Right renal pelvis (tissue), 4 donors: ENCODE measurements at places on chromosomes 1 and 21.

GRCh38 chr1:235067396-235068157 lies 61.1 kb downstream of the TOMM20 start:
- no peak for DNase-seq

DNA sequence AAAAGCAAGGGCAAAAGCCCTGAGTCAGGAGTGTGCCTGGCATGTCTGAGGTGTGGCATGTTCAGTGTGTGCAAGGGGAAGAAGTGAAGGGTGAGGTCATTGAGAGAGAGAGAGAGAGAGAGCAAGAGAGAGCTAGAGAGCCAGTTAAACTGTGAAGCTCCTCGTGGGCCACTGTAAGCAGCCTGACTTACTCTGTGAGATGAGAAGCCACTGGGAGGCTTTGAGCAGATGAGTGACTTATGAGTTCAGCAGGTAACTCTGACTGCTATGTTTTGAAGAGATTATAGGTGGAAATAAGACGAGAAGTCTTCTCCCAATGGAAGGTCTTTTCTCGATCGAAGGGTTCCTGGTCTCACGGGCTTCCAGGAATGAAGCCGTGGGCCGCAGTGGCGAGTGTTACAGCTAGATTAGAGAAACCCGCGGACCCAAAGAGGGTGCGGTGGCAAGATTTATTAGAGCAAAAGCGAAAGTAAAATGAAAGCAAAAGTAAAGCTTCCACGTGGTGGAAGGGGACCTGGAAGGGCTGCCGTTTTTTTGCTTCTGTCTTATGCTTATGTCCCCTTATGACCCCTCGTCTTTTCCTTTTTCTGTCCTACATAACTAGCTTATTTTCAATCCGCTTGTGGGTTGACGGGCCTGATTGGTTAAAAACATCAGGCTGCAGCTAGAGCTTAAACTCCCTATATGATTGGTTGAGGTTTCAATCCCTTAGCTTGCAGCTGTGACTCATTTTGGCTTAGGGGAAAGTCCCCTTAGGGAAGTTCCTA lies 323.1 kb upstream of the FAM78B start:
- no peak for DNase-seq

DNA sequence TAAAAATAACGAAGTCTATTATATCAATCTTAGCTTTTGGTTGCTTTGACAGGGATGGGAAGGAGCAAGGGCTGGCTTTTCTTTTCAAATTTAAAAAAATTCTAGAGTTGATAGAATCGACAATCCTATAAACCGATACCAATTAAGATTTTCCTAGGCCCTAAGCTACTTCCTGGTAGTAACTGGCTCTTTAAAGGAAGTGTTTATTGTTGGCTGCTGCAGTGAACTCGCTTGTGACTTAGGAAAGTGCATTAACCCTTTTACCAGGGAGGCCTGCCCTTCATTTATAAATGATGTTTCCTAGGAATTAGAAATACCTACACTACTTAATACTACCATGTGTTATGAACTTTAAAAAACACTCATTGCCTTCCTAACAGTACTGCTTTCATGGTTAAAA lies 33.2 kb downstream of the ATP5PF start:
- DNase-seq, result no peak

GRCh38 chr1:231731268-231731667 lies 104.7 kb downstream of the DISC1 start:
- no peak for DNase-seq

DNA sequence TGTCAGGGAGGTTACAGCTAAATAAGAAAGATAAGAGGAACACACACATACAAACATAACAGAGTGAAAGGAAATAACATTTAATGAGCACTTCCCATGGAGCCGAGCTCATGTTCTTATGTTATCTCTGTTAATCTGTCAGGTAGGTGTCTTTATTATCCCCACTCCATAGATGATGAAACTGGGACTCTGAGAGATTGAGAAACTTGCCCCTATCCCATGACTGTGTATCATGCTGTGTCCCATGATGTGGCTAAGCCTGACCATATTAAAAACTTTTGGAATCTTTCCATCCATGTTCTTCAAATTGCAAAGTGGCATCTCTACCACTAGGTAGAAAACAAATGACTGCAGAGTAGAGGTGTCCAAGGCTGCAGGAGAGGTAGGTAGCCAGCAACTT lies 285.2 kb upstream of the SGIP1 start:
- DNase-seq, result no peak

DNA sequence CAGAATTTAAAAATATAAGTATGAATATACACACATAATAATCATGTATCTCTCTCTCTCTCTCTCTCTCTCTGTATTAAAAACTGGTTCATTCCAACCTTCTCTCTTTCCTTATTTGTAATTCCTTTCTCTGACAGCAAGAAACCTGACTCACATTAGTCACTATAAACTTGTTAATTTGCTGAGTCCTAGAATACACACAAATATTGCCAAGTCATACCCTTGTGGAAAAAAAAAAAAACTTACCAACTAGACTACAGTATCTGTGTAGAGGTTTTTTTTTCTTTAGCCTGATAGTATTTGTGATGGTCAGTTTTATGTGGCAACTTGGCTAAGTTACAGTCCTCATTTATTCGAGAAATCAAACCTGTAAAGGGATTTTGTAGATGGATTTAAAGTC lies 26.3 kb upstream of the NHLH2 start:
- DNase-seq, result no peak

GRCh38 chr1:115348636-115349035 lies 10.6 kb upstream of the NGF start:
- no peak for DNase-seq

GRCh38 chr1:170397061-170397460 lies 134.9 kb upstream of the GORAB start:
- no peak for DNase-seq

DNA sequence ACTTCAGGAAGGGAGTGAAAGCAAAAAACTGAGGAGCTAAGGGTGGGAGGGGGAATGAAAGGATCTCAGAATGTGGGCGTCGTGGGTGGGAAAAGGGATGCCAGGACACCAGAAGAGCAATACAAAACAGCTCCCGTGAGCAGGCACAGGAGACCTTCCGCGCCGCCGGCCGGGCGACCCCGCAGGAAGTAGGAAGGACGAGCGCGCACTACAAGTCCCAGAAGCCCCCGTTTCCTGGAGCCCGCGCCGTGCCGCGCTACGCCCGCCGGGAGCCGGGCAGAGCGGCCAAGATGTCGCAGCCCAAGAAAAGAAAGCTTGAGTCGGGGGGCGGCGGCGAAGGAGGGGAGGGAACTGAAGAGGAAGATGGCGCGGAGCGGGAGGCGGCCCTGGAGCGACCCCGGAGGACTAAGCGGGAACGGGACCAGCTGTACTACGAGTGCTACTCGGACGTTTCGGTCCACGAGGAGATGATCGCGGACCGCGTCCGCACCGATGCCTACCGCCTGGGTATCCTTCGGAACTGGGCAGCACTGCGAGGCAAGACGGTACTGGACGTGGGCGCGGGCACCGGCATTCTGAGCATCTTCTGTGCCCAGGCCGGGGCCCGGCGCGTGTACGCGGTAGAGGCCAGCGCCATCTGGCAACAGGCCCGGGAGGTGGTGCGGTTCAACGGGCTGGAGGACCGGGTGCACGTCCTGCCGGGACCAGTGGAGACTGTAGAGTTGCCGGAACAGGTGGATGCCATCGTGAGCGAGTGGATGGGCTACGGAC lies at the start of gene PRMT6:
Gene PRMT6, plus strand, starts transcription at position 249 of the 771 bp plus-strand sequence. Its CDS starts 42 bp downstream, at position 291.
- DNase-seq, result peak; percentile 76

GRCh38 chr1:239944666-239945065 lies 147.0 kb upstream of the FMN2 start:
- DNase-seq, result no peak

GRCh38 chr1:24111996-24112779 lies at the start of gene MYOM3:
Gene MYOM3, minus strand, starts transcription at chr1:24112135. Its CDS starts 3,499 bp downstream, at chr1:24108636.
- DNase-seq, result no peak

GRCh38 chr1:85078903-85079302 lies 30.6 kb upstream of the MCOLN3 start:
- no peak for DNase-seq

GRCh38 chr21:28703861-28704260 lies 288.8 kb downstream of the LTN1 start:
- no peak for DNase-seq

DNA sequence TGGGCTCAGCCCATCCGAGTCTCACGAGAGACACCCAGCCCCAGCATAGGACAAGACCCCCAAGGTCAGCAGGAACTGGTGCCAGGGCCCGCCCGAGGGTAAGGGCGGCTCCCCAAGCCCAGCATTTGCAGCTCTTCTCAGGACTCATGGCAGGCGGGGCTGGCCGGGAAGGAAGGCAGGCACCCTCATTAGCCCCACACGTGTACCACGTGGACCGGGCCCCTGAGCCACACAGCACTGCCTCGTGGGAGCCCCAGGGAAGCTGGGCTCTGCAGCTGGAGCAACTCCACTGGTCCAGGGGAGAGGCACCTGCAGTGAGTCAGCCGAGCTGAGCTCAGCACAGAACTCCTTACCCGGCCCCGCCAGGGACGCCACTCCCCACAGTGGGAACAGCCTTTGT lies 97.7 kb upstream of the IFFO2 start:
- DNase-seq, result no peak

- DNase-seq, result no peak
These were observed 16.0 kb upstream of the ZNF496 start for GRCh38 chr1:247347477-247348222.

DNA sequence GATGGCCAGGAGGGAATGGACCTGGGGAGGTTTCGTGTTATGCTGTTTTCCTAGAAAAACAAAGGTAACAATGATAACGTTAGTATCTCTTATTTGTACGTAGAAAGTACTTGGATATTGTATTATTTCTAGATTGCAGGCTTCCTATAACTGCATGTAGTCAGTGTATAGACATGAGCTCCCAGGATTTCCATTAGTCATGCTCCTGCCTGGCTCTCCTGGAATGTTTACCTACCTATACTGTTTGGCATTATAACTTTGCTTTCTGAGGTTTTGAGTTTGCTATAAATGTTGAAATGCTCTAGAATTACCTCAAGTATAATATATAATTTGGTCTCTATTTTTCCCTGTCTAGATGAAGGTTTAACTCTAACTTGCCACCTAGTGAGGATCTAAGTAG lies 66.1 kb downstream of the TTC3 start:
- no peak for DNase-seq
